GM23338 (cell line): ENCODE measurements at places on chromosomes 3 and 15.
A peak's percentile ranks its signal among the peaks of the same experiment; 100 is the strongest.

- DNase-seq, result no peak
Measured at GRCh38 chr15:74242441-74243185, 6.5 kb downstream of the CCDC33 start.

DNA sequence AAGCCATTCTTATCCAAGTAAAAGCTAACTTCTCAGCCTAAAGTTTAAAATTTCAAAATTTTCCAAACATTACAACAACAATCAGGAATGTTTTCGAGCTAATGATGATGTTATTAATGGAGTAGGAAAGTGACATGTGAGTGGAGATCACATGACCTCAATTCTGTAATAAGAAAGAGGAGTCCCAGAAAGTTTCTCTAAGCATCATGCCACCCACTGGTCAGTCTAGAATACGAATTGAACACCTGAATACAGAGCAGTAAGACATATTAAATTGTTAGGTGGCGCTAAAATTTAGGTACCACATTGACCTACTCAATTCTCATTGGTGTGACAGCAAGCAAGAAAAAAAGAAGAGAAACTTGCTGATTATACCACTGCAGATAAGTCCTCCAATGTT, 163.9 kb downstream of the DCLK3 start:
- DNase-seq, result no peak

DNA sequence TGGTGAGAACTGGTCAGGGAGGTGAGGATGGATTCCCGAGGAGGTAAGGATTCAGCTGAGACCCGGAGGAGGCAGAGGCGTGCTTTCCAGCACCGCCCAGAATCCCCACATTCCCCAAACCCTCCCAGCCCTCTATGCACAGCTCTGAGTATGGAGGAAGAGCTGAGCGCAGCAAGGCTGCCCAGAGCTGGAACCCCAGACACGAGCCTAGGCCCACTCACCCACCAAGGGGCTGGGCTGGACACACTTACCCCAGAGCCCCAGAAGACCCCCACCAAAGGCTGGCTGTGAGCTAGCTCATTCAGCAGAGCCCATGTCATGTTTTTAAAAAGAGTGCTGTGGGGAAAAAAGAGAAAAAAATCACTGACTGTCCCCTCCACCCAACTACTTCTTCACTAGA, 271.5 kb downstream of the XXYLT1 start:
- no peak for DNase-seq

DNA sequence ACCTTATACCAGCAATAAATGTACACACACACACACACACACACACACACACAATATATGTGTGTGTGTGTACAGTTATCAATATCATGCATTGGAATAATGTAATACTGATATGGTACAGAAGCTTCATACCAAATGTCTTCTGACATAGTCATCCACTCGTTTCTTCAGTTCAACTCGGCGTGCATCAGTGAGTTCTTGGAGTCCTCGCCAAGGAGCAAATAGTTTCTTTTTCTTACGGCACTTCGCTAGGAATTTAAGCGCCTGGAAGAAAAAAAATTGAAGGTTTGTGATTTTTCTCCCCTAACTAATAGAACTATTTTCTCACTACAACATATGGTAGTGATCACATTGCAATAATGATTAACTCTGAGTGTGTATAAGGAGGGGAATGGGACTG, 32.1 kb upstream of the GOLGB1 start:
- DNase-seq, result no peak

- DNase-seq, result no peak
Measured at GRCh38 chr3:94460931-94461330, 398.1 kb downstream of the NSUN3 start.

DNA sequence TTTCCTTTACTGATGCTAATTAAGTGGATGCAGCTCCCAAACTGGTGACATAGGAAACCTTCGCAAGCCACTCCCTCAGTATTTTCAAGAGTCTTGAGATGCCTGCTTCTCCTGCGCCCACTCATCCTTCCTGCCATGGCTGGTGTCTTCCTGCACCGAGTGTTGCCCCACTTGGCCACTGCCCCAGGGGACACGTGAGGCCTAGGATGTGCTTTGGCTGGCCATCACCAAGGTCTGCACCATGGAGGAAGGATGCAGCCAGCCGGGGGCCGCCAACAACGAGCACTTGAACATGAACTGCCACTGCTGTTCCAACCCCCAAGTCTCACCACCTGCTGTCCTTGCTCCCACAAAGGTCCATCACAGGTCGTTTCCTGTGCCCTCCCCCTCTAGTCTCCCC, 34.1 kb downstream of the EPHB3 start:
- no peak for DNase-seq

- no peak for DNase-seq
Measured at GRCh38 chr15:23395030-23395692, 40.6 kb downstream of the GOLGA8S start.

- no peak for DNase-seq
Measured at GRCh38 chr3:177932750-177933660, 603.2 kb upstream of the KCNMB2 start.

DNA sequence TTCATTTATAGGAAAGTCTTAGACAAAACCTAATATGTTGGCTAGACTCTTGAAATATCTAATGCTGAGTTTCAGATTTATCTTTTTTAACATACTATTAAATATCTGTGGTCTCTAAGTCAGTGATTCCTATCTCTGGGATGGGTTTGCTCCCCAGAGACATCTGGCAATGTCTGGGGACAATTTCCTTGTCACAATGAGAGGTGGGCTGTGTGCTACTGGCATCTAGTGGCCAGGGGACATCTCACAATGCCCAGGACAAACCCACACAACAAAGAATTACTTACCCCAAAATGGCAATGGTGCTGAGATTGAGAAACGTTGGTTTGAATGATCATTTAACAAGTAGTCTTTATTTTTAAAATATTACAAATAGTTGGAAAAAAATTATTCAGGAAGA, 602.1 kb downstream of the MAGI1 start:
- DNase-seq, result peak; percentile 48

GRCh38 chr15:63019511-63020109, 22.9 kb upstream of the TPM1 start:
- DNase-seq, result peak; percentile 77

GRCh38 chr3:126351086-126351770, 6.0 kb downstream of the KLF15 start:
- no peak for DNase-seq

DNA sequence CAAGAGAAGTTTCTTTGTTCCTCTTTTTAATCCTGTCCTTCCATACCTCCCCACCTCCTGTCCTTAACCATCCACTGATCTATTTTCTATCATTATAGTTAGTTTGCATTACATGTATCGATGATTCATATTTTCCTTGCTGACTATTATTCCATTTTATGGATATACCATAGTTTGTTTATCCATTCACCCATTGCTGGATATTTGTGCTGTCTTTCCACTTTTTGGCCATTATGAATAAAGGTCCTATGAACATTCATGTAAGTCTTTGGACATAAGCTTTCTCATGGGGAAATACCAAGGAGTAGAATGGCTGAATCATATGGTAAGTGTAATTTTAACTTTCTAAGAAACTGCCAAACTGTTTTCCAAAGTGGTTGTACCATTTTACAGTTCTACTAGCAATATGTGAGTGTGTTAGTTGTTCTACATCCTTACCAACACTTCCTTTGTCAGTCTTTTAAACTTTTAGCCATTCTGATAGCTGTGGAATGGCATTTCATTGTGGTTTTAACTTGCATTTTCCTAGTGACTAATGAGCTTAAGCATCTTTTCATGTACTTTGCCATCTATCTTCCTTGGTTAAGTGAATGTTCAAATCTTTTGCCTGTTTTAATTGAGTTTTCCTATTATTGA, 11.7 kb downstream of the ATP6V1A start:
- no peak for DNase-seq

DNA sequence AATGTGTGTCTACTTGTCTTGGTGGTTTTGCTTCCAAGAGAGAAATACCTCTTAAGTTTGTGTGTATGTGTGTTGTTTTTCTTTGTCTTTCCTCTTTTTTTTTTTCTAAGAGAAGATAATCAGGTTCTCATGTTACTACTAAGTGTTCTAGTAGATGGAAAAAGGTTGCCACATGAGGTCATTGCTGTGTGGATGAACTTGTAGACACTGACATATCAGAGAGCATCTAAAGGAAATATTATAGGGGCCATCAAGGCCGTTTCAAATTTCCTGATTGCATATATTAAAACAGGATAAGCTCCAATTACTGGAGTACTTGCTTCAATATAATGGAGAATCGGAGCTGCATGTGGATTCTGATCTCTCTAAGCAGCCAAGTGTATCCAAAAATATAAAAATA, 747.5 kb downstream of the NR2F2 start:
- DNase-seq, result no peak

DNA sequence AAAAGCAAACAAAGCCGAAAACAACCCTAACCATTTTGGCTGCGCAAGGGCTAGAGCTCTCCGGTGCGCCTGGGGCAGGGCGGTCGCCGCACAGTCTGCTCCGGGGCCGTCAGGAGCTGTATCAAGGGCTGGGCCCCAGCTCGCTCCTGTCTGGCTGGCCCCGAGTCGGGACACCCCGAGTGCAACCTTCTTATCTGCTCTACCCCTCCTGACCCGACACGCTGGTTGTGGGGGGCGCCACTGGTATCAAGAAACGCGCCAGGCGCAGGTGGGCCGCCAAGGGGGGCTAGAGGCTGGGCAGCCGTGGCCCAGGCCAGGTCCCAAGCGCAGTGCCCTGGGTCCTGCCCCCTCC, 36.0 kb downstream of the NR2F2 start:
- DNase-seq, result peak; percentile 60

DNA sequence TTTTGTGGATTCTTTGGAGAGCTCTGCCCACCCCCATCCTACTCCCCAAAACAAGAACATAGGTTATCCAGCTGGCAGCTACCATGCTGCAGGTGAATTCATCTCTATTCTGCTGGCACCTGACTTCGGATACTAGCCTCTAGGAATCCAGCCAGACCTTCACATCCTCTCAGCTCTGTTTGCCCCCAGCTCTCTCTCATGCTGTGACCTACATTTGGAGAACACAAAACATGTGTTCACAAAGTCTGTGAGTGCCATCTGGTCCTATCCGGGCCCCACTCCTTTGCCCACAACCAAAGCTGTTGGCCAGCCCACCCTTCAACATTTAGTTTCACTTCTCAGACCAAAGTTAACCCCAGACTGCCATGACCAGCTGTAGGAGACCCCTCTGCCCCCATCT, 89.4 kb upstream of the C3orf80 start:
- DNase-seq, result no peak

GRCh38 chr3:24296441-24297205, 198.0 kb downstream of the THRB start:
- DNase-seq, result peak; percentile 9

GRCh38 chr3:107269136-107269535, 108.1 kb upstream of the CCDC54 start:
- no peak for DNase-seq

DNA sequence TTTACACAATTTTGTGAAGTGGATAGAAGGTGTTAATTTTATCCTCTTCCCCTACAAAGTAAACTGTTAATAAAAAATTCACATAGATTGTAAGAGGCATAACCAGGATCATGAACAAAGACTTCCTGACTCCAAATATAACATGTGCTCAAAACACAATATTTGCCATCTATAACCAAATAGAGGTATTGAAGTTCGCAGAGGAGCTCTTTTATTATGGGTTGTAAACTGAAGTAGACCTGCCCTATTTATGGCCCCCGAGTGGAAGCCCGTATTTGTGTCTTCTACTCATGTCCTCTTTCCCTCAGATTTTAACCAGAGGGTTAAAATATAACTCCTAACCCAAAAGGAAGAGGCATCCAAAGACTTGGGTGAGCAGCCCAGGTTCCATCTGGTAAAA, 285.6 kb upstream of the COL8A1 start:
- DNase-seq, result no peak

DNA sequence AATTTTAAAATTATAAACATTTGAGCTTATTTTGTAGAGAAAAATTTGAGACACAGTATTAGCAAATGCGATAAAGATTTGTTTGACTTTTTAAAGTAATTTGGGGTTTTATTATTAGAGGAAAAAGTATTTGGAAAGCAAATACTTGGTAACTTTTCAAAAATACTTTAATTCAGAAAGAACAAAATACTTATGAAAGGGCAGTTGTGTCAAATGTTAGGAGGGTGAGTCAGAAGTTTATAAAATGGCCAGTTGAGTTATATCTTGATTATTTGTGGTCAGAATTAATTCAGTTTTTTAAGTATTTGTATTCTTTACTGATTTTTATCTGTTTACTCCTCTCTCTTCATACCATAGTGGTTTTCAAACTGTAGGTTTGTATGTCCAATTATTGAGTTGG, 12.1 kb downstream of the LACTB start:
- no peak for DNase-seq

GRCh38 chr3:48561045-48561736, 2.4 kb downstream of the UCN2 start:
- peak; percentile 92 for DNase-seq
